ENCODE measurements at places on chromosomes 16 and 17. TPM values are rescaled to one million over a fixed set of nuclear protein-coding genes. Genes with fewer than 3 reads are reported as not detected.
A peak's percentile ranks its signal among the peaks of the same experiment; 100 is the strongest.

C17orf113 gene
- total RNA-seq = 3.7 TPM

TOX3 gene
- 5.7 TPM for total RNA-seq

PKD1 gene
- total RNA-seq = 74.7 TPM

GRCh38 chr16:72992142-72992601 is 55.8 kb downstream of the ZFHX3 start:
- DNase-seq = no peak

GRCh38 chr17:75078284-75079022 is 9.3 kb upstream of the SLC16A5 start:
- DNase-seq = peak; percentile 81

GRCh38 chr16:52832771-52833170 is 219.9 kb downstream of the CHD9NB start:
- no peak for DNase-seq

GRCh38 chr16:85998868-85999729 is 100.1 kb downstream of the IRF8 start:
- no peak for DNase-seq

DNA sequence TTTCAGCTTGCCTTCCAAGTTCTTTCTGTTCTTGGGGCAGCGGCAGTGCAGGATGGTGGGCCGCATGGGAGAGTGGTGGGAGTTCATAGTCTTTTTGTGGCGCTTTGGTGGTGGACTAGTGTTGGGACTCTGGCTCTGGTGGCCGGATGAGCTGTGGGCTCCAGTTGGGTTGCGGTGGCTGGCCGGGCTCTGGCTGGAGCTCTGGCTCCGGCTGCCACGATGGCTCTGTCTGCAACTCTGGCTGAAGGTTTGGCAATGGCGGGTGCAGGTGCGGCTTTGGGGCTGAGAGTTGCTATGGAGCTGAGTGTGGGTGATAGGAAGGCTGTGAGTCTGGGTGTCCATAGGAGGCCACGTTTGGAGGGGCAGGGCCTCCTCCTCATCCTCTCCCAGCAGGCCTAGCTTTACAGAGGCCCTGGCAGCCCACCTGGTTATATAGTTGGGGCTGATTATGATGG is at the start of gene TNP2:
TSS of gene TNP2 (minus strand) at position 405 of the 455 bp plus-strand sequence. CDS start at position 342, 63 bp downstream.
- no peak for DNase-seq

Measured in HT-29 (cell line).